Stimulated activated CD8-positive, alpha-beta memory T cell treated with anti-CD3 and anti-CD28 coated beads, Interleukin-7, amount 100 ng/mL, for 48 hours (primary cell): ENCODE measurements at places on chromosomes 5 and 9.
A peak's percentile ranks its signal among the peaks of the same experiment; 100 is the strongest.

DNA sequence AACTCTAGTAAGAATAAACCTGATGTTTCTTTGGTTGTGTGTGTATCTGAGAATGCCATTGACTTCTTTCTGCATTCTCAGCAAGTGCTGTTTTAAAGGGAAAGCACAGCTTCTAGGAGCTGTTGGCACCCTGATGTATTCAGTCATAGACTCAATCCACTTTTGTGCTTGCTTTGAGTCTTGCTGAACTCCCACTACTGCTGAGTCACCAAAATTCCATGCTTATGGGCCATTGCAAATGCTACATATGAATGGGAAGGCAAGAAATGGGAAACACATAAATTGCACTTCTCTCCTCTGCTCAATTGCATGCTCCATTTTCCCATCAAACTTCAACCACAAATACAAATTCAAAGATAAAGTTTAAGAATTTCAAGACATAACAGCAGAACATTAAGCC lies 9.8 kb upstream of the FTMT start:
- no peak for DNase-seq

DNA sequence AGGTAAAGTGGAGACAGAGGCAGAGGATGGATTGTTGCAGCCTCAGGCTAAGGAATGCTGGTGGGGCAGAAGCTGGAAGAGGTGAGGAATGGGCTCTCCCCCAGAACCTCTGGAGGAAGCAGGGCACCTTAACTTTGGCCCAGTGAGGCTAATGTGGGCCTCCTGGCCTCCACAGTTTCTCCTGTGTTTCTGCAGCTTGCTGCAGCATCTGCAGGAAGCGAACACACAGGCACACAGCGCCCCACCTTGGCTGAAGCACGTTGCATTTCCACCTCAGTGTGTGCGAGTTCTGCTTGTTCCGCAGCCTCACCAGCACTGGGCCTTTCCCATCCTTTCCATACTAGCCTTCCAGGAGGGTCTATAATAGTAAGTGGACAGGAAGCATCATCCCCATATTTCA lies 27.2 kb upstream of the ASS1 start:
- DNase-seq: no peak

DNA sequence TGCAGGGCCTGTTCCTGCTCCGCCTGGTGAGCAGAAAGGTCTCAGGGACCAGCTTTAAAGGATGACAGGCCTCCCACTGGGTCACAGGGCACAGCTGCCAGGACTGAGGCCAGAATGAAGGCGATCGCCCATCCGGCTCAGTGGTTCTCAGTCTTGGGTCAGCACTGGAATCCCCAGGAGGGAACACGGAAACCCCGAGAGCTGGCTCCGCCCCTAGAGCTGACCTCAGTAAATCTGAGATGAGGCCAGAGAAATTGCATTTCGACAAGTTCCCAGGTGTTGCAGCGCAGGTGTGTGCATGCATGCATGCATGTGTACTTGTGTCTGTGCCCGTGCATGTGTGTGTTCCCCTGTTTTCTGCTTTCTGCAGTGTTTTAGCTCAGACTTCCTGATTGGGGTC lies 47.2 kb upstream of the KCNMB1 start:
- no peak for DNase-seq

- DNase-seq: no peak
Observed at GRCh38 chr5:36570301-36571095, 35.9 kb upstream of the SLC1A3 start.

DNA sequence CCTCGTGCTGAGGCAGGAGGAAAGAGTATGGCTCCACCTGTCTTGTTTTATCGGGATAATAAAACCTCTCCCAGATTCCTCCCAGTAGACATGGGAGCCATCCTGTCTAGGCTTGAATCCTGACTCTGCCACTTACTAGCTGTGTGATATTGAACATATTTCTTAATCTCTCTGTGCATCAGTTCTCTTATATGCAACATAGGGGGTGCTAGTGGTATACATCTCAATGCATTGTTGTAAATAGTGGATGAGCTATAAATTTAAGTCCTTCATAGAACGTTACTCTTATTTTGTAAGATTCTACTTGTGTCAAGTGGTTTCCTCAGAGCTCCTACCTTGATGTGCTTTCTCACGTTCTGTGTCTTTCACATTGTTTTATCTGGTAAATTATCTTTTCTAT lies 417.7 kb upstream of the POU5F2 start:
- no peak for DNase-seq

DNA sequence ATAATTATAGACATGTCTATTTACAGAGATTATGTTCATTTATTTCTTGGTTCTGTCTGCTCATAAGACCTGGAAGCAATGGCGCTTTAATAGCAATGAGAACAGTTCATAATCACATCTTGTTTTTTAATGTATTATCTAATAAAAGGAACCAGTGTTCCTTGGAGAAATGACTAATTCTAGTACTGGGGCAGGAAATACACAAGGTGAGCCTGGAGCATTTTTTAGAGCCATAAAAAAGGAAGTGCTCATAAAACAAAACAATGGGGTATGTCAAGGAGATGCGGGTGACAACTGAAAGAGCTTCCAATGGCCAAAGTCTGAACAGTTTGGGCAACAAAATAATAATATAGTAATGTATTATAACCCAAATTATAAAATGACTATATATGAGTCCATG lies 531.9 kb upstream of the CHD1 start:
- DNase-seq: no peak

DNA sequence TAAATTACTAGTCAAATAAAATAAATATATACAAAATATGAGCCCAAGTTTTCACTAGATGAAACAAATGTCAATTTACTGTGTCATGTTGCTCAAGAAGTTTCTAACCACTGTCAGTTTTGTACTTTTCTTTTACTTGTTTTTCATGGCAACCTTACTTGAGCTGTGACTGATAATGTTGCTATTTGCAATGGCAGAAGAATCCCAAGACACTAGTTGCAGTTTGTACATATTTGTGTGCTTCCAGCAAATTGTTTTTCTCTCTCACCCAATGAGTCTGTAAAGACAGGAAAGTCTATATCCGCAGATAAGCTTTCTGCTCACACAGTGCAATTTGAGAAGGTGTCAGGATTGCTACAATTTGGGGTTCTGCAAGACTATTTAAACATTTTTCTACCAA lies 338.6 kb upstream of the PCSK5 start:
- no peak for DNase-seq

DNA sequence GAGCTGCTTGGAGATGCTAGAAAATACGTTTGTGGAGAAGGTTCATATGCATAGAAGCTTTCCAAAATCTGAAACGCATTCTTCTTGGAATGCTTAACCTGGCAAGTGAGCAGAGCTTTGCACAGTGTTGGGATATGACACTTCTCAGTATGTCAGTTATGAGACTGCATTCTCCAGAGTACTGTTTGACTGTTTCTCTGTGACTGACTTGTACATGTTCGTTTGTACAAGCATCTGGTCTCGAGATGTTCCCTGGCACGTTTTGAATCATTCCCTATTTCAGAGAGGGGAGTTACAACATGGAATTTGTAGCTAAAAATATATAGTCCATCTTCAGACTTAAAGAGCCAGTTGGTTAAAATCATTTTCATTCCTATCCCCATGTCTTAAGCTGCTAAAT lies 272.4 kb downstream of the ARRDC3 start:
- DNase-seq: no peak

DNA sequence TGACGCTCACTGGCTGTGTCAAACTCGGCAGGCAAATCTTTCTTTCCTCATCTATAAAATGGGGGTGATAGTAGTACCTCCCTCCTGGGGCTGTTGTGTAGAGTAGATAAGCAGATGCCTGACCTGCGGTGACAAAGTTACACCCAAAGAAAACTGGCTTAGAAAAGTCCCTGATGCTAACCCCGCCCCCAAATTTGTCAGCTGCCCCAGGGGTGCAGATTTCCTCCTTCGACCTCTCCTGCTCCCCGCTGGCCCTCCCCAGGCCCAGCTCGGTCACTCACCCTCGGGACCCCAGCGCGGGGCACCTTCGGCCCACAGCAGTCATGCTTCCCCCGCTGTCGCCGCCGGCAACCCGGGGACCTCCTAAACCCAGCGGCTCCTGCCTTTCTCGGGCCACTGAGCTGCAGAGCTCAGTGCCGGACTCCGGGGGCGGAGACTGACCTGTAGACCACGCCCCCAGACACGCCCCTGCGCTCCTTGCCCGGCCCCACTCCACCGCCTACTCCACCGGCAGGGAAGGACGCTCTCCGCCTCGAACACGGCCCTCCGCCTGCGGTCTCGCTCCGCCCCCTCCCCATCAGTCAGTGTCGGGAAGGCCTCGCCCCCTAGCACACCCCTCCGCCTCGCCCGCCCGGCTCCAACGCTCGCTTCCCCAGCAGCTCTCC lies 7.4 kb downstream of the SH2D3C start:
- peak; percentile 97 for DNase-seq

- no peak for DNase-seq
Observed at GRCh38 chr9:113368348-113368981, 8.3 kb downstream of the HDHD3 start.

DNA sequence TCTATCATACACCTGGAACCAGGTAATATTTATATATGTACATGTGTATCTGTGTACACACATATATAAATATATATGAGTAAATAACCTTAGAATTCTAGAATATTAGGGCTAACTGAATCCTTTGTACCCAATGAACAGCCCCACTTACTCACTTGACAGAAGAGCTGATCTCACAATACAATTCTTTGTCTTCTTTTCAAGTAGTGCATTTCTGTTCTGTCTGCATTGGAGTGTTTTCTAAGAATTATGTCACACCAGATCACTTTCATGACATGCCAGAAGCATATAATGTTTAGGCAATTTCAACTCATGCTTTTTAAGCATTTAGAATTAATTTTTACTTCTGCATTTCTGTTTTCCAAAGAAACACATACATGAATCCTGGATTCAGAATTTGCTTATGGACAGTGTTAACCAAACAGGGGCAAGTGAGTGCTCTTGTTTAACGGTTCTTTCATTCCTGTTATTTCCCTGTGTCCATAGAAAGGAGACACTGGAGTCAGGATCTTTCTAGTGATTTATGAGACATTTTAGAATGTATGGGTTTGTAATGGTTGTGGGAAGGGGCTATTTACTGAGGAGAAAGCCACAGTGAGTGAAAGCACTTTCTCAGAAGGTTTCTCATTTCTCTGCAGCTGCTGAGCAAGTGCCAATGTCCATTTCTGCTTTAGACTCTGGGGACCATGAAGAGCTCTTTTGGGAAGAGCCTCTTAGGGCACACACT lies 123.2 kb downstream of the RMI1 start:
- no peak for DNase-seq

GRCh38 chr5:109155625-109156024 lies 254.1 kb downstream of the PJA2 start:
- no peak for DNase-seq

DNA sequence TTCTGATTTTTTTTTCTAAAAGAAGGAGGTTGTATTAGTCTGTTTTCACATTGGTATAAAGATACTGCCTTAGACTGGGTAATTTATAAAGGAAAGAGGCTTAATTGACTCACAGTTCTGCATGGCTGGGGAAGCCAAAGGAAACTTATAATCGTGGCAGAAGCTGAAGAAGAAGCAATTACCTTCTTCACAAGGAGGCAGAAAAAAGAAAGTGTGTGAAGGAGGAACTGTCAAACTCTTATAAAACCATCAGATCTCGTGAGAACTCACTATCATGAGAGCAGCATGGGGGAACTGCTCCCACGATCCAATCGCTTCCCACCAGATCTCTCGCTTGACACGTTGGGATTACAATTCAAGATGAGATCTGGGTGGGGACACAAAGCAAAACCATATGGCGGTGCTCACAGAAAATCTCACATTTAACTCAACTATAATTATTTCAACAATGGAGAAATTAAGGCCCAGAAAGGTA lies 27.1 kb downstream of the DPYSL3 start:
- DNase-seq: no peak

GRCh38 chr9:122179690-122180074 lies 20.0 kb downstream of the MORN5 start:
- no peak for DNase-seq

DNA sequence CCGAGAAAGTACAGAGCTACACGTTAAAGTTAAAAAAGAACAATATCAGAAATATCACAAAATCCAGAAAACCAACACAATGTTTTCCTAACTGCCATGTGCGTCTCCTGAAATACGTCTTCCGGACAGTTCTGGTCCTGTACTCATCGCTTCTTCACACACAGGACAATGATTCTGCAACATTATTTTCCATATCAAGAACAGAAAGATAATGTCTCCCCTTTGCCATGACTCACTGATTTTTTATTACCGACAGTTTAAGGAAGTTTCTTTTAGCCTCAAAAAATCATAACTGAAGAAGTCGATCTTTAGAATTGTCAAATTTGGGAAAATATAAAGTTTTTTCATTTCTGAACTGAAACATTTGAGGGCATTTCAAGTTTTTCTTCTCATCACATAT lies 2.5 kb downstream of the TBC1D9B start:
- no peak for DNase-seq

DNA sequence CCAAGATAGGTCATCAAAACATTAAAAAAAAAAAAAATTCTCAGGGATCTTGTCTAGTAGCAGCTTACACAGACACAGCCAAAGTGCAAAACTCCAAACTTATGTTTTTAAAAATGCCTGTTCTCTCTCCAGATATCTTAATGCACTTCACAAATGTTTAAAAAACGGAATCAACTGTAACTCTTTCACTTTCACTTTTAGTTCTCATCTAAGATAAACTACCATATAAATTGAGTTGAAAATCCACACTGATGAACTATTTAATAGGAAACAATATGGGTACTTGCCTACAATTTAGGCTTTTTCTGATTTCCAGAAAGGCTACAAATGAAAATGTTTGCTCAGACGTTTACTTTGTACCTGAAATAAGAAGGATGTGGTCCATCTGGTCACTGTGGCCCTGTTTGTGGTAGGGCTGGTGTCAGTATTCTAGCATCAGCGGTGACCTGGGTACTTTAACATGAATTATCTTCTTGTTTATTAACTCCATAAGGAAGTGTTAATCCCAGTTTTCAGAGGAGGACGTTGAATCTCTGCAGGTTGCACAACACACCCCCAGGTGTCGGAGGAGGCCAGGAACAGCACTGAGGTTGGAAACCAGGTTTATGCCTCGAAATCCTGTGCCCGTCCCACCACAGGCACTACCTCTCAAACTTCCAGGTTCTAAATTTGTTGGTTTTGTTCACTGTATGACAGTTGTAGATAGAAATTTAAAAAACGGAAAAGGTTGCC lies 13.3 kb upstream of the LPCAT1 start:
- no peak for DNase-seq

- DNase-seq: no peak
Observed at GRCh38 chr5:67770431-67771025, 445.0 kb upstream of the PIK3R1 start.

- DNase-seq: no peak
Observed at GRCh38 chr5:31375999-31376720, 155.7 kb downstream of the DROSHA start.

- DNase-seq: no peak
Observed at GRCh38 chr5:165906871-165907270, 2384.6 kb upstream of the WWC1 start.

- DNase-seq: no peak
Observed at GRCh38 chr9:113131689-113132151, 19.1 kb upstream of the SLC31A2 start.

- no peak for DNase-seq
Observed at GRCh38 chr5:62342476-62342837, 36.5 kb downstream of the KIF2A start.
